D341Med (cell line): ENCODE measurements at places on chromosomes 6 and 20.

- peak; percentile 99 for DNase-seq
Measured at GRCh38 chr20:36773597-36774390, at the start of gene DSN1. Gene DSN1, minus strand, starts transcription at chr20:36773763. Its CDS starts 2,305 bp downstream, at chr20:36771458.

- DNase-seq = no peak
Measured at GRCh38 chr6:570825-571224, 86.1 kb downstream of the HUS1B start.

DNA sequence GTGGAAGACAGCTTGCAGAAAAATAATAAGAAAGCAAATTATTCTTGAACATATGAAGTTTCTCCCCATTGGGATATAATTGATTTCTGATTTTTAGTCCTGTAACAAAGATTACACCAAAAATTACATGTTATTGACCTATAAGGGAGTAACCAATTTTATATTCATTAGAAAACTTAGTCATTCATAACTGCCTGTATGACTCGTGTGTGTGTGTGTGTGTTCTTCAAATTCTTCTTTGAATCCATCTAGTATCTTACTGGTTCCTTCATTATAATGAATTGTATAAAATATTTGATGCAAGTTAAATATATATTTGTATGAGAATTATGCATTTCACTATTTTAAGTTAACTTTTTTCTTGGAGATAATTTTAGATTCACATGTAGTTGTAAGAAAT, 310.4 kb downstream of the HAO1 start:
- DNase-seq = no peak

- no peak for DNase-seq
Measured at GRCh38 chr6:14699803-14700601, 545.9 kb upstream of the JARID2 start.

DNA sequence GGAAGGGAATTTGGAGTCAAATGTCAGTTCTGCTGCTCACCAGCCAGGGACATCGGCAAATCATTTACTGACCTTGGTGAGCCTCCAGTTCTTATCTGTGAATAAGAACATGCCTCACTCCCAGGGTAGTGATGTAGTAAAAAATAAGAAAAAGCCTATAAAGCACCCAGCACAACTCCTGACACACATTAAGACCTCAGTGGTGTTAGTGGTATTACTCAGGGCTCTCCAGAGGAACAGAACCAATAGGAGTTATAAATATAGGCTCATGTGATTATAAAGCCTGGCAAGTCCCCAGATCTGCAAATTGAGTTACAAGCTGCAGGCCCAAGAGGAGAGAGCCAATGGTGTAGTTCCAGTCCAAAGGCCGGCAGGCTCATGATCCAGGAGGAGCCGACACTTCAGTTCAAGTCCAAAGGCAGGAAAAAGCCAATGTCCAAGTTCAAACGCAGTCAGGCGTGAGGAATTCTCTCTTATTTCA, 71.3 kb upstream of the EYA2 start:
- no peak for DNase-seq

GRCh38 chr6:161094955-161095354, 103.4 kb downstream of the MAP3K4 start:
- DNase-seq = no peak

DNA sequence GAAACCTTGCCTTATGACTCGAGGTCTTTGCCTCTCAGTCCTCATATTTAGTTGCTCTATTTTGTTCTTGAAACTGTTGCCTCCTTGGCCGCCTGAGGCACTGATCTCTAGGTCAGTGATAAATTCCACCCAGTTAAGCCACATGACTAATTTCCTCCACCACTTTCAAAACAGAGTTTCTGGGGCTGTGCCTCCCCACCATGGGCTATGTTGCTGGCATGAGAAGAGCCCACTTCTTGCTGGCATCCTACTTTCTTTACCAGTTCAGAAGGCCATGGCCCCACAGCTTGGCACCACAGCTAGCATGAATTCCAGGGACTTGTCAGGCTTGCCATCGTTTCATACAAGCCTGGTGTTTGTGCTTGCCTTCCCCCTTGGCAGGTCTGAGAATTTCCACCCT, 361.4 kb upstream of the JAG1 start:
- DNase-seq = no peak

DNA sequence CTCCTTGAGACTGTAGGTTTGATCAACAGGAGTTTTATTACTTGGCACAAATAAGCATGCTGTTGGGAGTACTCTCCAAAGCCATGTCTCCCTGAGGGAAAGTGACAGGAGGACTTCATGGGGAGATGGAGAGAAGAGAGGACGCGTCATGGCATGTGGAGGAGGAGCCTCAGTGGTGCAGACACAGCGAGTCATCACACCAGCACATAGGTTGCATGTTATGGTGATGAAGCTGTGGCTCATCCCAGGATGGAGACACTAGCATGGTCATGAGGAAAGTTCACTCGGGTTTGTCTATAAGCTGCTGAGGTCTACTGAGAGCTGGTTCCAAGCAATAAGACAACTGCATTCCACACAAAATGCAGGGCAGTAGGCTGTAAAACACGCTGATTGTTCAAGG, 13.2 kb upstream of the SSTR4 start:
- DNase-seq = no peak

DNA sequence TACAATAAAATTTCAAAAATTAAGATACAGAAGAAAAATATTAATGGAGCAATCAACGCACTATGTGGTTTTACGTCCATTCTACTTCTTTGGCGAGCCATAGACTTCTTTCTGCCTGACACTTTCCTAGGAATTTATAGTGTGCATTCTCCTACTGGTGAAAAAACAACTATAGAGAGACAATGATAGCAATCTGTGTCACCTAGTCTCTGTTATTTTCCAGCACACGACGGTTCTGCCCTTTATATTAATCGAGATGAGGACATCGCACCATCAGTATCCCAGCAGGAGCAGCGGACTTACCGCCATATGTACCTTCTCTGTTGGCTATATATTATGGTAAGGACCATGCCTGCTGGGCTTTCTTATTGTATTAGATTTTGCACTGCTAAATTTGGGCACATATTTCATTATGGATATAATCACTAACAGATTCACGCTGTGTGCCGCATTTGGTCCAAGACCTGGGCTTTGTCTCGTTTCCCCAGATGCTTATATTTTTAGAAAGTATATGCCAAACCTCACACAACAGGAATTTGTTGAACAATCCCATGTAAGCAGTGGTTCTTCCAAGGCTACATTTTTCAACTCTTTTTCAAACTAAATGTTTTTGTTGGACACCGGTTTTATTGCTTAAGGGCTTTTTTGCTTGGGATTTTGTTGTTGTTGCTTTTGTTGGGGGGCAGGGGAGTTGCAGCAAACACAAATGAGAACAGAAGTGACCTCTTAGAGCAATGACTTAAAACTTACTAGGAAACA, 166.4 kb downstream of the ADAT2 start:
- DNase-seq = no peak

DNA sequence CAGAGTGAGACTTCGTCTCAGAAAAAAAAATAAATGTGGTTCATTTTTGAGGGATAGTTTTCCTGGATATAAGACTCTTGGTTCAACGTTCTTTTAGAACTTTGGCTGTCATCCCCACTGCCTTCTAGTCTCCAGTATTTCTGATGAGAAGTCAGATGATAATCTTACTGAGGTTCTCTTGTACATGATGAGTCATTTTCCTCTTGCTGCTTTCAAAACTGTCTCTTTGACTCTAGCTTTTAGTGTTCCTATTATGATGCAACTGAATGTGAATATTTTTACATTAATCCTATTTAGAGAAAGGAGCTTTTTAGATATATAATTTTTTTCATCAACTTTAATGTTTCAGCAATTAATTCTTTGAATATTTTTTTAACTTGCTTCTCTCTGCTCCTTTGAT, 46.0 kb upstream of the OR14J1 start:
- no peak for DNase-seq

GRCh38 chr6:112224088-112224487, 30.3 kb downstream of the LAMA4 start:
- DNase-seq = no peak

DNA sequence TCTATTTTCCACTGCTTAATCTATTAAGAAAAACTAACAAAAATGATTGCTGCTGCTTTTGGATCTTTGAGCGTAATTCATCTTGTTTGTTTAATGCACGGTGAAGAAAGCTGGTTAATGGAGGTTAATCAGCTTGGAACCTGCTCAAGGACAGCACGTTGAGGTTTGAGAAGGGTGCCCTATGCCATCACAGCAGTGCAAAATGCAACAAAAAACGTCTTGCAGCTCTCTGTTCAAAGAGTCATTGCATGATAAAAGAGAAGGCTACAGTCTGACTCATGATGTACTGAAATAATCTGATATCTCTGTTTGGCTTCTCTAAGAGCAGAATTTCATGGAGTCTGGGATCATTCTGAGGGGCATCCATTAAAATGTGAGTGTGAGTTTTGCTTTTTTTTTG, 80.6 kb upstream of the PREP start:
- DNase-seq = no peak

DNA sequence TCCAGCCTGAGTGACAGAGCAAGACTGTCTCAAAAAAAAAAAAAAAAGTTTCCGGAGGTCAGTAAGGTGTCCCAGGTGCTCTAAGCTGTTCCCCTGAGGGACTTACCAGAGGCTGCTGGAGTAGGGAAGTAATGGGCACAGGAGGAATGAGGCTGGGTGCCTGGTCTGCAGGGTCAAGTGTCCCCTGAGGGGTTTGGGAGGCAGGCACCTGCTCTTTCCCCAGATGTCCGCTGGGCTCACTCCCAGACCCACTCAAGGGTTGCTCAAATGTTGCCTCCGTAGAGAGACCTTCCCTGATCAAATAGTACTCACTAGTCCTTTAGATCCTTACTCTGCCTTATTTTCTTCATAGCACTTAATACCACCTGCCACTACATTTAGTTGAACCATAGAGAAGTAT, 5.4 kb upstream of the MAPK13 start:
- DNase-seq = no peak

GRCh38 chr6:92822222-92822621, 597.1 kb downstream of the EPHA7 start:
- no peak for DNase-seq

GRCh38 chr6:159062976-159063375, 18.2 kb upstream of the TAGAP start:
- no peak for DNase-seq

GRCh38 chr6:34196833-34197195, 39.9 kb upstream of the HMGA1 start:
- no peak for DNase-seq

GRCh38 chr6:138814179-138814834, 18.4 kb downstream of the ECT2L start:
- no peak for DNase-seq

- no peak for DNase-seq
Measured at GRCh38 chr6:166361077-166361429, 18.7 kb upstream of the SFT2D1 start.

DNA sequence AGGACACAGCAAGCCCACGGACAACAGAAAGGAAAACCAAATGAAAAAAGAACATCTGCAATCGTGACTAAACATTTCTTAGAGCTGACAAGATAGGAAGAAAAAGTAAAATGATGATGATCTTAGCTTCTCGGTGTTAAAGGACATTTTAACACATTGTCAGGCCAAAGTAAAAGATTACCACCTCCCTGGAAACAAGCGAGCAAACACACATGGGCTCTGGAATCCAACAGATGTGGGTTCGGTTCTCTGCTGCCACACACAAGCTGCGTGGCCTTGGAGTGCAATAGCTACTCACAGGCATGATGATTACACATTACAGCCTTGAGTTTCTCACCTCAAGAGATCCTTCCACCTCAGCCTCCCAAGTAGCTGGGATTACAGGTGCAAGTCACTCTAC, 7.5 kb upstream of the AAR2 start:
- no peak for DNase-seq

- peak; percentile 24 for DNase-seq
Measured at GRCh38 chr6:31779908-31780307, 2.8 kb upstream of the VWA7 start.

DNA sequence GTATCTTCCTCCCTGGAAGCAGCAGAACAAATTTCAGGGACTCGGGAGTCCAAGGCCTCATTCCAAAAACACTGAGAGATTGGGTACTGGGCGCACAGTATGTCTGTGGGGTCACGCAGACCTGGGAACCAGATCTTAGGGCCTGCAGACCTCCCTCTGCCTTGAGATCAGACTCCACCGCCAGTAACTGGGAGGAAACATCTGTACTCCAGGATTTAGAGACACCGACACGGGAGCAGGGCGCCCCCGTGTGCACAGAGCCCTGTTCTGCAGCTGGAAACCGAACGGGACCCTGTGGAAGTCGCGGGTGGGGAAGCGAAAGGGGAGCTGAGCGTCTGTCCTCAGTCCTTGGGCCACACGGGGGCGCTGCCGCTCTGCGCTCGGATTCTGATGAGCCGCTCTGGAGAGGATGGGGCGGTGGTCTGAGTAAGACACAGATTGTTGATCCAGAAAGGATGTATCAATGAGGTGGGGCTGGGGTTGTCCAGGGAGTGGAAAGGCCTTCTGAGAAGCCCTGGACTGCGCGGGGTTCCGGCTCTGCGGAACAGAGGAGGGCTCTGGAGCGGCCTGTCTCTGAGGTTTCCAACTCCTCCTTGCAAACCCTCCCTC, 35.7 kb upstream of the HLA-E start:
- DNase-seq = peak; percentile 94

DNA sequence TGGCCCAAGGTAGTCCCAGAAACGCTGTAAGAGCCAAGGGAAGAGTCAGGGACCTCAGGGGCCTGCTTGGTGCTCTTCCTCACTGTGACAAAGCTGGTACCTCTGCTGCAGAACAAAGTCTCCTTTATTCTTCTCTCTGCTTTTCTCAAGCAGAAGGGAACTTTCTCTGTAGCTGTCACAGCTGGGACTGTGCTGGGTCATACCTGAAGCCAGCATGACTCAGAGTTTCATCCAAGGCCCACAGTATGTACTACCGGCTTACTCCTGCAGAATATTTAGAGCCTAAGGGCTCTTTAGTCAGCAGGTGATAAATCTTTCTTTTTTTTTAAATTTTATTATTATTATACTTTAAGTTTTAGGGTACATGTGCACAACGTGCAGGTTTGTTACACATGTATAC, 183.2 kb downstream of the TINAG start:
- DNase-seq = no peak

GRCh38 chr6:75631859-75632635, 30.4 kb downstream of the SENP6 start:
- no peak for DNase-seq

GRCh38 chr6:105593805-105594671, 191.2 kb upstream of the PREP start:
- DNase-seq = no peak

DNA sequence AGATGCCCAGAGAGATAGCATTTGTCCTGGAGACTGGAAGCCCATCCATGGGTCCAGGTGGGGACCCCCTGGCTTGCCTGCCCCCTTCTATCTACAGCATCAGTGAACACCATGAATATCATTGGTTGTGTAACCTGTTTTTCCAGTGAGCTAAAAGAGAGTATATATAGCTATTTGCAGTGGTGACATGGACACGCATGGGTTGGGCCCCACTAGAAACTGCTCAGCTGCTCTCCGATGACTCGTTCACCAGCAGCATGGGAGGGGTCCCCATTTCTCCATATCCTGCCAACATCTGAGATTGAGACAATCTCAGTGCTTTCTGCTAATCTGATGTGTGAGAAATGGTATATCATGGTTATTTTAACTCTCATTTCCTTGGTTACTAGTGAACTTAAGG, 4.0 kb upstream of the ZC3H12D start:
- DNase-seq = no peak

DNA sequence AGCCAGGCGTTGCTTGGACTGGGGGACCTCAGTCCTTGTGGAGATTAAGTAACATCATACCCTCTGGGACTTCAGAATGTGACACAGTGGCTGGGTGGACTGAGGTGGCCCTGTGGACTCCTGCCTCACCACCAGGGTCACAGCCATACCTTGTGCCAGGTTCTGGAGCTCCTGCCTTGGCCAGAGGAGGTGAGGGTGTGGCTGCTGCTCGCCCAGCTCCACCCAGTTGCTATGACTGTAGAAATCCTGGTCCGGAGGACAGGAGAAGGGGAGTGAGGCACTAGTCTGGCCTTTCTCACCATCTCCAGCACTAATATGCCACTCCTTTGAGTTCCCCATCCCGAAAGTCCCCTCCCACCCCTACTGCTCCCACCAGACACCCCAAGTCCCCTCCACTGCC, 1.9 kb downstream of the VWA7 start:
- DNase-seq = no peak
